Neural progenitor cell (in vitro differentiated cells): ENCODE measurements at places on chromosomes 1 and 21. TPM values are rescaled to one million over a fixed set of nuclear protein-coding genes. Genes with fewer than 3 reads are reported as not detected.

- H3K27me3 ChIP-seq: no peaks in the 10 kb centered on the region
- H3K27ac ChIP-seq: peak overlapping the region; percentile 74
- H3K4me3 ChIP-seq: no peak overlapping the region
- H3K4me1 ChIP-seq: peaks cover 68% of the 10 kb centered on the region
- no peak for DNase-seq
- H3K36me3 ChIP-seq: no peaks in the 10 kb centered on the region
These were observed 22.3 kb downstream of the WLS start for GRCh38 chr1:68210027-68210426.

DNA sequence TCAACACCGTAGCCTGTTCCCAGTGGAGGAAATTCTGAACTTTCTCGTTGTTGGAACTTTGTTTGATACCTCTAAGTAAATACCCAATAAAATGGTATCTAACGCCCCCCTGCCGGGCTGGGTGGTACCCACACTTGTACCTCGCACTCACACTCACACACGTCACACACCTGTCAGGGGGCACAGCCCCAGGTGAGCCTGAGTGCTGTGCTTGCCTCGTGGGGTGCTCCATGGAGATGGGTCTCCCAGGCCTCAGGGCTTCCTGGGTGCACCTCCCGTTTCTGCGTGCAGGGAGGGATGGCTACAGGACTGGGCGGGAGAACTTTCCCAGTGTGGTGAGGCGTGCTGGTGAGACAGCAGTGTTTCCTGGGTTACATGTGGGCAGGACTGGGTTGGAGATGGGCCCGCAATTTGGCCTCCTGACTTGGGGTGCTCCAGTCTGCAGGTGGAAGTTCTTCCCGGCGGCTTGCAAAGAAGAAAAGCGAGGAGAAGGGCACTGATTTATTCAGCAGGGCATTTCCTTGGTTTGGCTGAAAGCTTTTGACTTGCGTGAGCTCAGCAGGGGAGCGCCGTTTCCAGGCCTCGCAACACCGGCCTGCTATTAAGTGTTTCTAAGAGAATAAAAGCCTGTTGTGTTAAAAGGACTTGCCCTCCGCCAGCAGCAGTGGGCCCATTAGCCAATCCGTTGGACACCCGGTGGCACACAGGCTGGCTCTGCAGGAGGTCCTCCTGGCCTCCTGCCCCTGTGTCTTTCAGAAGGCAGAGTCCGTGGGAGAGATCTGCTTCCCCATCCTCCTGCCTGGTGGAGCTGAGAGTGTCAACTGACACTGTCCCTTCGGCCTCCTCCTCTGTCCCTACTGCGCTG is 79.7 kb downstream of the KIF26B start:
- no peak overlapping the region for H3K27ac ChIP-seq
- H3K27me3 ChIP-seq: peaks cover 5% of the 10 kb centered on the region
- DNase-seq: peak; percentile 87
- peak overlapping the region; percentile 3 for H3K4me3 ChIP-seq

GRCh38 chr1:8113262-8114220 is 87.4 kb upstream of the ERRFI1 start:
- peaks cover 15% of the 10 kb centered on the region for H3K4me1 ChIP-seq
- no peaks in the 10 kb centered on the region for H3K36me3 ChIP-seq
- H3K27me3 ChIP-seq: no peaks in the 10 kb centered on the region
- H3K4me3 ChIP-seq: no peak overlapping the region
- DNase-seq: no peak

DNA sequence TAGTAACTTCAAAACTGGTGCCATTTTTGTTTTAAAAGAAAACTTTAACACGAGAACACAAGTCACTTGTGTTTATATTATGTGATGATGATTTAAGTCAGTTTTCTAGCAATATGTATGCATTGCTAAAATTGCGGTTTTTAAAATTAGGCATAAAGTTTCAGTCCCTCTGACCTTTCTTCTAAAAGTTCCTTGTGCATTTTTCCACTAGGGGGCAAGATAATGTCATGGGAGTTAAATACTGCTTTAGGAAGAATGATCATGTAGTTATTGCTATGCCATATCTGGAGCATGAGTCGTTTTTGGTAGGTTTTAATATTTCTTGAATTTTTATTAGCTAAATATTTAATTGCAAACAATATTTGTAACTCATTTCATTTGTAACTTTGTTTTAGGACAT is 10.7 kb downstream of the CDC7 start:
- H3K4me3 ChIP-seq: no peak overlapping the region
- H3K27ac ChIP-seq: no peak overlapping the region
- H3K36me3 ChIP-seq: peaks cover 67% of the 10 kb centered on the region
- no peaks in the 10 kb centered on the region for H3K27me3 ChIP-seq
- peaks cover 8% of the 10 kb centered on the region for H3K4me1 ChIP-seq

- no peaks in the 10 kb centered on the region for H3K4me1 ChIP-seq
- H3K27me3 ChIP-seq: peaks cover 19% of the 10 kb centered on the region
- no peak for DNase-seq
These were observed 268.3 kb downstream of the ASTN1 start for GRCh38 chr1:176896216-176896615.

DNA sequence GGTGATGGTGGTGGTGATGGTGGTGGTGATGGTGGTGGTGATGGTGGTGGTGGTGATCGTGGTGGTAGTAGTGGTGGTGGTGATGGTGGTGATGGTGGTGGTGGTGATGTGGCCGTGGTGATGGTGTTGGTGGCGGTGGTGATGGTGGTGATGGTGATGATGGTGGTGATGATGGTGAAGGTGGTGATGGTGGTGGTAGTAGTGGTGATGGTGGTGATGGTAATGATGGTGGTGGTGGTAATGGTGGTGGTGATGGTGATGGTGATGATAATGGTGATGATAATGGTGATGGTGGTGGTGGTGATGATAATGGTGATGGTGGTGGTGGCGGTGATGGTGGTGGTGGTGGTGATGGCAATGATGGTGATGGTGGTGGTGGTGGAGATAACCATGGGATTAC is 6.8 kb upstream of the COL6A2 start:
- no peak for DNase-seq
- H3K4me1 ChIP-seq: no peaks in the 10 kb centered on the region
- no peaks in the 10 kb centered on the region for H3K36me3 ChIP-seq

DNA sequence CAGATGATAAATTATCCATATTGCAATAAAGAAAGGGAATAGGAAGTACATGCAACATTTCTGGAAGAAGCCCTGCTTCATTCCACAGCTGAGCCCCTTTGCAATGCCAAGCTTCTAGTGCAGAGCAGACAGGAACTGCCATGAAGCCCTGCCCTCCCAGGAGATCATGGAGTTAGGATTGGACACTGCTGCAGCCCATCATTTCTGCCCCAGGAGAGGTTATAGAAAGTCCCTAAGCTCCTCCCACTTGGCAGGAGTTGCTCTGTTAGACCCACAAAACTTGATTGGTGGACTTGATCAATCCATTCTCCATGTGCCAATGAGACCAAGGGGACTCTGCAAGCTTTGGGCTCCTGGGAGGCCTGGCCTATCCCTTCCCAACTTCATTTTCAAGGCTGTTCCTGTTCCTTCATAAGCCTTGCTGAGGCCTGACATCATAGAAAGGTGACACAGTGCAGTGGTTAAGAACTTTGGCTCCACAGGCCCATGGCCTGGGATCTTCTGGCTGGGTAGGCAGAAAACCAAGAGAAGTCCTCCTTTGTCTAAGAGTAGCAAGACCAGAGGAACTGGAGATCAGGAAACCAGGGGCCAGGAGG is 1.3 kb upstream of the LAPTM5 start:
- no peaks in the 10 kb centered on the region for H3K27me3 ChIP-seq
- H3K27ac ChIP-seq: no peak overlapping the region
- H3K4me1 ChIP-seq: peaks cover 19% of the 10 kb centered on the region
- no peaks in the 10 kb centered on the region for H3K36me3 ChIP-seq
- no peak overlapping the region for H3K4me3 ChIP-seq

The RGS13 gene
- total RNA-seq: not detected in 2 replicates

The HHIPL2 gene
- total RNA-seq: 0.09 TPM in 1 of 2 replicates, not detected in the other

The C1QA gene
- total RNA-seq: not detected in 2 replicates

The SYPL2 gene
- total RNA-seq: not detected in 2 replicates
